Nephron progenitor cell (in vitro differentiated cells): ENCODE measurements at places on chromosomes 5 and 9.

GRCh38 chr9:120473608-120474007 is 106.4 kb downstream of the CDK5RAP2 start:
- no peak for DNase-seq

DNA sequence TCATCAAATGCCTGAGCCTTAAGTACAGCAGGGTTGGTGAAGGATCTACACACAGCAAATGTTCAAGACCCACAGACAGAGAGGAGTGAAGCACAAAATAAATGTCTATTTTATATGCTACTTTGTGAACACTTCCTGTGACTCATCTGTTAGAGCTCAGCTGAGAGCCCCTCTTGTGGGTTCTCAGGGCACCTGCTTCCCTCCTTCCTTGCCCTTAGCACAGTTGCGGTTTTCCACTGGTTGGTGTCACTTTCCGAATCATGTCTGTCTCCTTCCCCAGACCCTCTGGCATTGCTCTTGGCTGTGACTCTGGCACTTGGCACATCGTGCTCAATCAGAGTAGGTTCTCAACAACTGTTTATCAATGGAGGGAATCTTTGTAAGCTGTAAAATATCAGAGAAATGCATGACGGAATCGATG is 128.5 kb upstream of the STC2 start:
- DNase-seq, result no peak

DNA sequence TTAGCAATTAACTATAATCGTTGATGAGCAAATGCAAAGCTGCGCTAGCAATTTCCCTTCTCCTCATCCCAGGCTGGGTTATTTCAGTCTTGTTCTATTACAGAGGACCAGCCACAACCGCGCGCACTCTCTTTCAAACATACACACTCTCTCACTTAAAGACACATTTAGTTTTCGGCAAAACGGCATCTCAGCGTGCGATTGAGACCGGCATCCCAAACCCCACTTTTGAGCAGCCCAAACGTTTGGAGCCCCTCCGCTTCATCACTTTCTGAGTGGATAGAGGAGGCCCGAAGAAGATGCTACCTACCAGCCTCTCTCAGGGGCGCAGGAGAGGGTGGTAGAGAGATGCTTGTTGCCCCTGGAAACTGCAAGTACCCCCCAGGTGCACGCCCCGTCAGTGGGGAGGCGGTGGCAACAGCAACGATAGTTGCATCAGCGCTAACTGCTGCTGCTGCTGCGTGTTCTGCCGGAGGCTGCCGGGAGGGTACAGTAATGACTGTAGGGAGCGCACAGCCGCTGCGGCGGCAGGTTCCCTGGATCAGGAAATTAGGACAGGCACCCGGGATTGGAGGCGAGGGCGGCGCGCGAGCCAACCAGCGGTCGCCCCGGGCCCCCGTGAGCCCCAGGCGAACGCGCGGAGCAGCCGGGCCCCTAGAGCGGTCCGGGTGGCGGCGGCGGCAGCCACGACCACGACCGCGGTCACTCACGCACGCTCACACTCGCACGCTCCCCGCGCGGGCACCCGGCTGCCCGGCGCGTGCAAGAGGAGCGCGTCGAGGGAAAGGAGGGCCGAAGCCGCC is 467 bp upstream of the VLDLR start:
- peak; percentile 80 for DNase-seq

DNA sequence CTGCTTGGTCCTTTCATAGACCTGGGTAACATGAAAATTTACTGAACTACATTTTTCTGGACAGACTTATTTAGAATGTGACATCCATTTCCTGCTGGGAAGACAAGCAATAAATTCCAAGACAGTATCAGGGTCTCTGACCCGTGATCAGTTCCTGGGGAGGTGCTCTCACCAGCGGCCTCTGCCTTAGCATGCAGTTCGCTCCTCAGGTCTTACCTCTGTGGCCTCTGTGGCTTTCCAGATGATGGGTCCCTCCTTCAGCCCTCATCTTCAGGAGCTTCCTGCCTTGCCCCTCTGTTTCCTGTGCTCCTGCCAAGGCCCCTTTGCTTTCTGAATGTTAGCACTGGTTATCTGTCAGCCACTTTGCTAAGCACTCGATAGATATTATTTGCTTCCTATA is 66.4 kb downstream of the CMYA5 start:
- DNase-seq, result no peak

GRCh38 chr9:108553111-108553635 is 302.6 kb downstream of the ACTL7B start:
- DNase-seq, result no peak

GRCh38 chr5:118371973-118372831 is 616.1 kb downstream of the DTWD2 start:
- no peak for DNase-seq

- no peak for DNase-seq
These were observed 855.4 kb downstream of the TAF11L14 start for GRCh38 chr5:18489703-18490102.

DNA sequence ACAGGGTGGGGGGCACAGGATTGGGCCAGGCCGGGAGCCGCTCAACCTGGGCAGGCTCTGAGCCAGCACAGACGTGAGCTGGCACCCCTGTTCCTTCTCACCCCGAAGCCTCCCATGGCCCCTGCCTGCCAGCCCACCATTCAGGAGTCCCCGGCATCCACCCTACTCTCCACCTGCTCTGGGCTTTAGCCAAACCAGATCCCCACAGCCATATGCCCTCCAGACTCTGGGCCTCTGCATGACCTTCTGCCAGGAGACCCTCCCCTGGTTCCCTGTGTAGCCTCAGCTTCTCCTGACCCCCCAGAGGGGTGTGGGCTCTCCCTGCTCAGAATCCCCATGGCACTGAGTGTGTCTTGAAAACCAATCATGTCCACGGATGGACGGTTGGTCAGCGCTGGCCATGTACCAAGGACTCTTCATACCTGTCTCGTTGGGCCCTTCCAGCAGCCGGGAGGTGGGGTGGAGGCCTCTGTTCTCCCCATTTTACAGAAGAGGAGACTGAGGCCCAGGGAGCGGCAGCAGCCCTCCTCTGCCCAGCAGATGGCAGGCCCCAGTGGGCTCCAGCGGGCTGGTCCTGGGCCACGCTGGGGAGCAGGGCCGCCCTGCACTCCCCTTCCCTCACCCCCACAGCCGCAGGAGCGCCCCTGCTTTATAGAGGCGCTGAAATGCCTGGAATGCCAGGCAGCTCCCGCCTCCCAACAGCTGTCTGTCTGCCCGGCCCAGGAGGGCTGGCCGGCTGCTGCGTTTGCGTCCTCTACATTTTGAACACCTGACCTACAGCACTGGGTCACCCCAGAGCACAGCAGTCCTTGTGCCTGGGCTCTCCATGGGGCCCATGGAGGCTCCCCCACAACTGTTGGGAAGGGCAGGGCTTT is 3.5 kb upstream of the MYMK start:
- no peak for DNase-seq

DNA sequence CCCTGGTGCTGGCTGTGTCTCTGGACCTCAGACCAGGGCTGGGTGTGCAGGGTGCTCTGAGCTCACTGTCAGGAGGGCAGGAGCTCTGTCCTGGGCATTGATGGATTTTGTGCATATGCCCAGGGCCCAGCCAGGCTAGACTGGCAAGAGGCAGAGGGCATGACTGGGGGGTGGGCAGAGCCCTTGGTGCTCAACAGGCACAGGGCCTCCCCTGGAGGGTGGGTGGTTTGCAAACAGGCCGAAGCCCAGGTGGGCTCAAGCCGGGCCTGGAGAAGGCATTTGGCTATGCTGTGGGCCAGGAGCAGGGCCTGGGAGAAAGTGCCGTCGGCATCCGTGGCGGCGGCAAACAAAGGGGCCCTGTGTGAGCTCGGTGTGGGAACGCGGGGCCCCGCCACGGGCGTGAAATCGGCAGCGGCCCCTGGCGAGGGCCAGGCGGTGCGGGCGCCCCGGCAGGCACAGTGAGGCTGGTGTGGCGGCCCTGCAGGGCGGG is 1.9 kb upstream of the NRARP start:
- no peak for DNase-seq

GRCh38 chr5:142350021-142350420 is 25.2 kb upstream of the SPRY4 start:
- DNase-seq, result no peak

DNA sequence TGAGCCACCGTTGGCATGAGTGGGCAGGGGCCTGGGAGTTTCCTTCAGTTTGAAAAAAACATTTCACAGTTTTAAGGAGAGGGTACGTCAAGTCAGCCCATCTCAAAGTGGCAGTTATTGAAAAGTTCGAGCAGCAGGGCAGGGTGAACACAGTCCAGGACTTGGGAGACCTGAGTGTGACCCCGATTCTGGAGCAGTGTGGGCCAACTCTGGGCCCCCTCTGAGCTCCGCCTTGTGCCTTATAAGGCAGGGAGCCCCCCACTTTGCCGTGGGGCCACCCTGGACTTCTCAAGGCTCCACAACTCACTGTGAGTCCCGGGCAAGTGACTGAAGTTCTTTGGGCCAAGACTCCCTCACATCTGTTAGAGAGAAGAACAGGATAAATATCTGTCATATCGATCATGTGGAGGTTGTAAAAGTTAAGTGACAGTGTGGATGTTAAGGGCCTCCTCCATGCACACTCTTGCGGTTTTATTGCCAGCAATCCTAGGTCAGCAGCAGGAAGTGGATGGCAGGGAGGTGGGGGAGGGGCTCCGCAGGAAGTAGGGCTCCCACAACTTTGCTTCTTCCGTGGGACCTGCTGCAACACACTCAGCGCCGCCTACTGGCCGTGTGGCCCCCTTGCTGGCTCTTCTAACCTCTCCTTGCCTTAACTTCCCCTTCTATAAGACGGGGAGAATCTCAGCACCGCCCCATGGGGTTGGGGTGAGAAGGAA is 38.4 kb downstream of the HRH2 start:
- DNase-seq, result peak; percentile 77
